Lower leg skin (tissue), 4 donors: ENCODE measurements at places on chromosomes 5 and 9.

- DNase-seq: no peak
These were observed 47.1 kb upstream of the SMIM23 start for GRCh38 chr5:171738501-171738900.

DNA sequence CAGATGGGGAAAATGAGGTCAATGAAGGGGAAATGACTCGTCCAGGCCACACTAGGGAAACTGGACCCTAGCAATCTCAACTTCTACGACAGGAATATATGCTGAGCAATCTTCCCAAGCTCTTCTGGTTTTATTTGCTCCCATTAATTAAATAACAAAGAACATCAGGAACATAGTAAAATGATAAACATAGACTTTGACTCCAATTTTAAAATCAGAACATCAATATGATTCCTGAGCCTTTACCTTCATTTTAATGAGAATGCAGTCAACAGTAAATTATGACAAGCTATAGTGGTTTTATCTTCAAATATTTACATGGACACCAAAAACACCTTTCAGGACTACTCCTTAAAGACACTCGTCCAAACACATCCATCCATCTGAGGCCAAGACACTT lies 74.2 kb upstream of the FRRS1L start:
- DNase-seq: no peak

DNA sequence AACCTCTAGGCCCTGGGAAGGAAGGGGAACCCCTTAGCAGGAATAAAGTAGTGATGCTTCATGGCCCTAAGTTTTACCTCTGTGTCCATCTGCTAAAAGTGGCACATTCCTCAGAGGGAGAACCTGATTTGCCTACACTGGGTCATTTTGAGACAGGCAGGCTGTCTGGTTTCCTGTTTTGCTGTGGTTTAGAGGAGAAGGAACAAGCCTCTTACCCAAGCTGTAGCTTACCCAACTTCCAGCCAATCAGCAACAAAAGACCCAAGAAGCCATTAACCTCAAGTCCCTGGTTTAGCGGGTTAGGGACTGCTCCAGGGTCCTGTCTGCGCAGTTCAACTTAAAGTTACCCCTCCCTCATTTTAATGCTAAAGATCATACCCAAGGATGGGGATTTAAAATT lies 411.0 kb downstream of the MAT2B start:
- DNase-seq: no peak

- no peak for DNase-seq
These were observed 22.3 kb downstream of the TRAF1 start for GRCh38 chr9:120904061-120904977.

GRCh38 chr9:108921200-108921599 lies 12.7 kb downstream of the ELP1 start:
- DNase-seq: no peak

DNA sequence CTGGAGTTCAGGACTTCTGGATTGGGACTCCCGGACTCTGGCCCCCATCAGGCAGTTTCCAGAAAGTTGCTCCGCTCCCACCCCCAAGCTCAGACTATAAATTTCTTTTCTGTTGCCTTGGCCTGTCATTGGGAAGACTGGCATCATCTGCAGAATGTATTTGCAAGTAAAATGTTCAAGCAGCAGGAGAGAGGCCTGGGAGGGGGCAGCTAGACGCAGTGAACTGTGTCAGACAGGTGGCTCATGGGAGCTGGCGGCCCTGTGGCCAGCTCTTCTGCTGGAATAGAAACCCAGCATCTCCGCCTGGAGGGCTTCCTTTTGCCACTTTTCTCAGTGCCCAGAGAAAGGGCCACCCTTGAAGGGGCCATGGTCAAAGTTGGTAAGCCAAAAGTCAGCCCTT lies 16.0 kb downstream of the INSYN2B start:
- DNase-seq: no peak

- DNase-seq: no peak
These were observed 161.8 kb upstream of the CLINT1 start for GRCh38 chr5:158020555-158021418.

- DNase-seq: no peak
These were observed 108.1 kb upstream of the IL6ST start for GRCh38 chr5:56102889-56103288.

- DNase-seq: no peak
These were observed 167.1 kb downstream of the NIPBL start for GRCh38 chr5:37043693-37044092.

DNA sequence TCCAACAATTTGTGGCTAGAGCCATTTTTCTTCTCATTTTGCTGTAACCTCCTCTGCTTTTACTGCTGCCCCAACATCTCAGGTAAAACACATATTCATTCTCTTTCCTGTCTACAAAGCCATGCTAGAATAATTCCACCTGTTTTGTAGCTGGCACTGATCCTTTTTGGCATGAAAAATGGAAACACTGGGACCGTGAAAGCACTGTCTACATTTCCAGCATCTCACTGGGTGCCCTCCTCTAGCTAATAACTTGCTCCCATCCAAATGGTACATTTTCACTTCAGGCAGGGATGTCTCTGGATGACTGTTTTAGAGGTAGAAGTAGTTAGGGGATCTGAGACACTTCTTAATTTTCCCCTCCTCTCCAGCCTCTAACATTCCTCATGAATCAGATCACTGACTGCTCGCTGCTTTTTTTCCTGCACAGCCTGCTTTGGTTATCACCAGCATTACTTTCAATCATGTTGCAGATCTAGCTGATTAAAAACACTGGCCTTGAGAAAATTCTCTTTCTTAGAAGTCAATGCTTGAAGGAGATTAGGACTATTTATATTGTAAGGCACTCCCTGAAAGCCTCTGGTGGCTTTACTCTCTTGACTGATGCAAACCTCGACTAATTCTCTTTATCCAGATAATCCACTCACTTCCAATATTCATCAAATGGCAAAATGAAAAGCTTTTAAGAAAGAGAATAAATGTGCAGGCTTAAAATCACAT lies 1312.6 kb upstream of the DMAC1 start:
- DNase-seq: no peak

DNA sequence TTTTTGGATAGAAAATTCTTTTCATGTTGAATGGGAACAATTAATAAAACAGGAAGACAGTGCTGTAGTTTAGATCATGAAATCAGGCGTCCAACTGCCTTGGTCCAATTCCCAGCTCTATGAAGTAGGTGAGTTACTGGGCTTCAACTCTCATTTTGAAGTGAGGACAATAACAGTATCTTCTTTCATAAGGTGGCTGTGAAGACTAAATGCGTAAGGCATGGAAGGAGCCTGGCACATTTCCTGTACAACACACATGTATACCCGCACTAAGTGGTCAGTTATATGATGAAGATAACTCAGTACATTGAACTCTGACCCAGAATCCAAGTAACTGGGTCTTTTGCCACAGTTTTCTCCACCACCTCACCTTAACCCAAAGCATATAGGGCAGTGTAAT lies 120.6 kb downstream of the MED27 start:
- DNase-seq: no peak

- DNase-seq: no peak
These were observed 138.8 kb downstream of the GRIA1 start for GRCh38 chr5:153629027-153629895.

GRCh38 chr9:94952565-94953373 lies 226.3 kb downstream of the AOPEP start:
- no peak for DNase-seq

- DNase-seq: no peak
These were observed 6.3 kb downstream of the TTC16 start for GRCh38 chr9:127722055-127722745.

DNA sequence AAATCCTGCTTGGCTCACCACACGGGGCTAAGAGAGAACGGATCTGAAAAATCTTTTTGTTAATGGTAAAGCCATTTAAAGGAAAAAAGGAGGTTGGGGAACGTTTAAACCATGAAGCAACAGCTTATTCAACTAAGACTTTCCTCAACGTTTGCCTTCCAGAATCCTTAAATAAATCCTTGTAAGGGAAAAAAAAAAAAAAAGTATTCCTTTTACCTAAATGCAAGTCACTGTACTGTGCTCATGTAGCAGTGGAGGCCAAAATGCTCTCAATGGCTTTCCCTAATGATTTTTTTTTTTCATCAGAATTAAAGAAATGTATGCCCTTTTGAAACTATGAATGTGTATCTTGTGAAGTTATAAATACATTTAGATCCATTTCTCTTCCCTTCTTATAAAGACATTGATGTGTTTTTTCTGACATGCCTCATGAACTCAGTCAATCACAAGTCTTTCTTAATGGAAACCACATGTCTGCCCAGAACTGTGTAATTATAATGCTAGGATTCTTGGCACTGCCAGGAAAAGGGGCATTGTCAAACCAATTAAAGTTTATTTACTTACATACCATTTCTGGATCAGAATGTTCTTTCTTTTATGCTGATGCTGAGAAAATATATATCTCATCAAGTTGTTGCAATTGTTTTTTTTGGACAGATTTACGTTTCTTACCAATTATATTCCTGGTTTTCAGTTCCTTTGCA lies 107.5 kb downstream of the EBF1 start:
- no peak for DNase-seq

DNA sequence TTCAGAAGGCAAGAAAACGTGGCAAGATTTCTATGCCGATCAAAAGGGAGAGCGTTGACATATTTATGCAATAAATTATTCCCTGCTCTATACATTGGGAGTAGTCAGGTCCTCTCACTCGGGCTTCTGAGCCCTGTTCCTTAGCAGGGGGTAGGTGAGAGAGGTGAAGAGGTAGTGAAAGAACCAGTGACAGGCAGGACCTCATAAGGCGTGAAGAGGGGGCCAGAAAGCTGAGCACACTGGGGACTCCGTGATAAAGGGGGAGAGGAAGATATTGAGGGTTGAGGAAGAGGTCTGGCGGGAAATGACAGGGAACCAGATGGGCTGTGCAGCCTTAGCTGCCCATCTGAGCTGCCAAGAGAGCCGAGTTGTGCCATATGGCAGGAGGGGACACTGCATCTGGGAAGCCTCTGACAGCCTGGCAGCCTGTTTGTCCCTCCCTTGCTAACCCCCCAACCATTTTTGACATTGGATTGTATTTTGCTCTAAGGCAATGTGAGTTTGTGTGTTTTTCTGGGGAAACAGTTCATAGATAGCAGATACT lies 782 bp upstream of the CDC20B start:
- no peak for DNase-seq

DNA sequence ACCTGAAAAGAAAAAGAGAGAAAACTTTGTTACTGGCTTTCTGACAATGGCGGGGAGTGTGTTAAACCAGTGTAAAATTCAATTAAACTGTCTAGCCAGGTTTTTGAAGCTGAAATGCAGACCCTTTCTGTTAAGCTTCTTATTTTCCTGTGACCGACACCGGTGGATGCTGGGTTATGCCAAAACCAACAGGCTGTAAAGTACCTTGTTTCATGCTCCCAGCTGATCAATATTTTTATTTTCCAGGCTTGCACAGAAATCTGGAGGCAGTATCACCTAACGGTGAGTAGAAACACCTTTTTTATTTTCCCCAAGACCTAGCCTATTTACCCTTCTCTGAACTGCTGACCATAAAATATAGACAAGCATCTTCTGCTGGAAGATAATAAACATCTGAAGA lies 94.9 kb upstream of the GRHPR start:
- no peak for DNase-seq

- no peak for DNase-seq
These were observed 31.6 kb upstream of the CTSL start for GRCh38 chr9:87694236-87694755.

GRCh38 chr5:127562252-127562651 lies 44.8 kb downstream of the PRRC1 start:
- no peak for DNase-seq

DNA sequence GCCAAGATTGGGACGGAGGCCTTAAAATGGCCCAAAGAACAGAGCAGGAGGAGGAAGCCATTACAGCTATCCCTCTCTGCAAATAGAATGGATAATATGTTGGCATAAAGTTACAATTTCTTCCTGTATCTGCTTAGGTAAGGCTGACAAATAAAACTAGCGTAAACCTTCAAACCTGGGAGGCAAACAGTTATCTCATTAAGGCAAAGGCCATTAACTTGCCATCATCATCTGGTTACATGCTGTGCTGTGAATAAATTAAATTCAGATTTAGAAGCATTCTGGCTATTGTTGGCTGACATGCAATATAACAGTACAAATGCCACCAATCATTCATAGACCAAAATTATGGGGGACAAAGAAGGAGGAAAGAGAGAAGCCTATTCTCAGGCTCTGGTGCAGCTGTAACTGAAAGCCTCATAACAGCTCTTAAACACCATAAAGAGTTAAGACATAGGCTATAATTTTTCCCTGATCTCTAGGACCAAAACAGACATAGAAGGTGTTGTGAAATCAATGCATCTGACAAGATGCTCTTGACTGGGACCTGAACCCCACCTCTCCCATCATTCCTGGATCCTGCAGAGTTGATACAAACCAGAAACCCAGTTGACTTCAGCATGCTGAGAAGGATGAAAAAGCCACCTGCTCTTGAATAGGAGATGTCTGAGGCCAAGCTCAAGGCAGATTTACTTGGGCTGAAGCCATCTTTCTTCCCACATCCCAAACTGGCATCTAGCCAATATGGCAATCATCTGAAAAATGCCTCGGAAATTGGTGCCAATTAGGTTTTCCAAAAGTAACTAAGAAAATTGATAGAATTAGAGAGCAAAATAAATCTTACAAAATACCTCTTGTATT lies 62.5 kb downstream of the PLCXD3 start:
- no peak for DNase-seq

- DNase-seq: no peak
These were observed 508.3 kb downstream of the EBF1 start for GRCh38 chr5:158591301-158591863.

GRCh38 chr5:123133438-123134100 lies 44.5 kb downstream of the PRDM6 start:
- no peak for DNase-seq

GRCh38 chr5:35045280-35045679 lies 2.5 kb downstream of the AGXT2 start:
- DNase-seq: no peak

GRCh38 chr9:4591123-4591500 lies 71.0 kb upstream of the PLPP6 start:
- DNase-seq: no peak

- no peak for DNase-seq
These were observed 110.7 kb downstream of the CAAP1 start for GRCh38 chr9:26781906-26782305.

DNA sequence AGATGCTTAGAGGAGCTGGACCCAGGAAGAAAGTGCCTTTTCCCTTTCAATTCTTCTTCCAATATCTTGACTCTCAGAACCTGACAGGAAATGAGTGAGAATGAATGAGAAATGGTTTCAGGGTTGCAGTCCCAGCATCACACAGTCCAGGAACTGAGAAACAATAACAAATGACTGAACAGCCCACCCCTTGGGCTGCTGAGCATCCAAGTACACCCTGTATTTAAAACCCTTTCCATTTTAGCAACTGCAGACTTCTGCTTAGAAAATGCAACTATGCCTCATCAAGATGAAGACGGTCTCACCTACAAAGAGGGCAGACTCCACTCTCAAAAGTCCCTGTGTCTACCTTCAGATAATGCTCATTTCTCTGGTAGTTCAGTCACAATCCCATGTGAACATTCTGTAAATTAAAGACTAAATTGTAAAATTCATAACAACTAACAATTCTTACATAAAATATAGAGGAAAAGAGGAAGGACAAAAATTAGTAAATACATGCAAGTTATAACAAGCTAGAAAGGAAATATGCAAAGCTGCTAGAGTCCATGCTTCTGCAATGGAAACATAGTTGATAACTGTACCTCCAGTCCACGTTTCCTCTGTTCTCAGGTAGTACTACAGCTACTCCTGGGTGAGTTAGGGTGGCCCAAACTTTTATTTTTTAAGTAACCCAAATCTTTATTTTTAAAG lies 316.5 kb downstream of the ICE1 start:
- DNase-seq: no peak
